ENCODE measurements at places on chromosomes 7 and 10.

DNA sequence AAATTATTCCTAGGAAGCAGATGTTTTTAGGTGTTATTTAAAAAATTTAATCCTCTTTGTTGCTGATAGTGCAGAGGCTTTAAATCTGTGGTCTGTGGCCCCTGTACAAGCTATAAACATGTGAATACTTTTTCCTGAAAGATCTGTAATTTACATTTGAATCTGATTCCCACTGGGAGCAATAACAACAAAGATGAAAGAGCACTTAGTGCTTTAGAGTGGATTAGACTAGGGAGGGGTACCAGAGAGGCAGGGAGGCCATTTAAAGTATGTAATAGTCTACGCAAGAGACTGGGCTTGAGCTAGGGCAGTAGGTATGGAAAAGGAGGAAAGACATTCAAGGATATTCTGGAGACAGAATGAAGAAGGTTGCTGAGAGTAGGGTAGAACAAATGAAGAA lies 19.1 kb downstream of the BTRC start:
- no peak for DNase-seq

DNA sequence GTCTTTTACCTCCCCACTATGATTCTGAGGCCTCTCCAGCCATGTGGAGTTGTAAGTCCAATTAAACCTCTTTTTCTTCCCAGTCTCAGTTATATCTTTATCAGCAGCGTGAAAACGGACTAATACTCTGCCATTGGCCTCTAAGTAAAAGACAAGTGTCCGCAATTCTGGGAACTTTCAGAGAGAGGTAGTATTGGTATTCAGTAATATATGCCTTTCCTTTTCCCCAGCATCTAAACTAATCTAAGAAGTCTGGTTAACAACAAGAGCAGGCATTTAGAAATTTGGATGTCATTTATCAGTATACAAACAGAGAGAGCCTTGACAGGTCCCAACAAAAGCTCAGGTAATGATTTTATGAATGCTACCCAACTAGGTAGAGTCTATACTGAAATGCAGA lies 95.2 kb downstream of the ATE1 start:
- no peak for DNase-seq

DNA sequence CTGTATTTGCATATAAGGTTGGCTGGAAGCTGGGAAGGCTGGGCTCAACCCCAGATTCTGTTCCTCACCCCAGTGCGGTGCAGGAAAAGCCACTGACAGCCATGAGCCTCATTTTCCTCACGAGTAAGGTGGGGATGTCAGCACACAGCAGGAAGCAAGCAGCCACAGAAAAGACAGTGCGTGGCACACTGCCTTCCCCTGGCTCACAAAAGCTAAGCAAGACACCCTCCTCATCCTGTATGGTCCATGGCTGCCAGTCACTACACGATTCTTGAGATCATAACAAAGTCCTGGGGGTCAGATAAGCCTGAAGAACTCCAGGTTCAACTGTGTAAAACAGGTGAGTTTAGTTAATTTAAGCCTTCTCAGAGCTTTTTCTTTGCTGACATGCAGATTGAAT lies 28.9 kb upstream of the DDC start:
- no peak for DNase-seq

GRCh38 chr10:113228530-113228929 lies 278.5 kb downstream of the TCF7L2 start:
- DNase-seq, result no peak

DNA sequence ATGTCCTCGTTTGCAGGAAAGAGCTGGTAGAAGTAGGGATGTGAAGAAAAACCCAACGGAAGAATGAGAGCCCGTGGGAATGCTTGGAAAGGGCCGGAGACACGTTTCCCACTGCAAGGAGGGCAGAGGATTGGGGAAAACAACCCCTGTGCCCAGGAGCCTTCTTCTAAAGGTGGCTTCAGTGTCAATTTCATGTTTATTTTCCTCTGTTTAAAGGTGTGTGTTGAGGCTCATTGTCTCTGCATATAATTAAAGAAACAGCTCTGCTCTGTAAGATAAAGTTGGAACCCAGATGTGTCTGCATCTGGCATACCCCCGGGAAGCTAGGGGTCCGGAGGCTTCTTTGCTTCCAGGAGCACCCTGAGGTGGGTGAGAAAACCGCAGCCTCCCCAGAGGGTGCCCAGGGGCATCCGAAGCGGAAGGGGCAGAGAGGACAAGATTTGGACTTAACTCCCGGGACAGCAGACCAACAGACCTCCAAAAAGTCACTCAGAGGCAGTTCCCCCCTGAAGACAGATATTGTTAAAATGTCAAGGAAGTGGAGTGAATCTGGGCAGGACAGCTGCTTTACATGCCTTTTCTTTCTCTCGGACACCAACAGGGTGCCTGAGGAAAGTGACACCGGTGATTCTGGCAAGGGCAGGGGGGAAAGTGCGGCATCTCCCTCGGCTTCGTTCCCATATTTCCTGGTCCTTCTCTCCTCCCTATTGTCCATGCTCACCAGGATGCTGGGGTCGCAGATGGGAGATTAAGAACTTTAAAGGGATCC lies 8.6 kb upstream of the GATA3 start:
- no peak for DNase-seq

DNA sequence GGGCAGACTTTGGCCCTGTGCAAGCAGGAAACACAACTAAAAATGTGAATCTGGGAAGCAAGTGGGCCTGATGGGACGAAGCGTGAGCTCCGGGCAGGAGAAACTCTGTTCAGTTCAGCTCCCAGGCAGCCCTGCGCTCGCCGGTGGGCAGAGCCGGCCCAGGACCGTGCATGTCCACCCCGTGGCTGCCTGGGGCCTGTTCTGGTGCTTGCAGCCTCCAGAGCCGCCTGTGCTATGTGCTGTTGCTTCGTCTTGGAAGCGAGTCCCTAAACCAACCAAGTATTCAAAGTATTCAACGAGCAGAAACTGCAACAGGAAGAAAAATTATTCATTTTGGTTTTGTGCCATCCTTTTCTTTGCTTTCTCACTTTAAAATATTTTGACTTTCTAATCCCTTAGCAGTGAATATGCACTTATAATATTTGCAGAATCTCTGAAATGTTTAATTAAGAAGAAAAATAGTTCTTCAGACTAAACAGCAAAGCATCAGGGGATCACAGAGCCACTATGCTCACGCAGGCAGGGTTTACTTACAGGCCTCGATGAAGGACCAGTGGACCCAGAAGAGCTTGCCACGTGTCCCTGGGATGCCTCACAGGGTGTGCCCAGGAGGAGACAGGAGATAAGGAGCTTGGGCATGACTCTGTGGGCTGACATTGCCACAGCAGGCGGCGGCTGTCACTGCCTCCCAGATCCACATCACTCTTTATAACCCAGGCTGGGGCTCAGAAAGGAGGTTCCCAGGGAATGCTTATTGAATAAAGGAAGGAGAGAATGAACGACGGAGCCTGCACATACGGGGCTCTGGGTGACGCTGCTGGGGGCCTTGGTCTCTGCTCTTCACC lies 45.6 kb downstream of the VIPR2 start:
- DNase-seq, result no peak

DNA sequence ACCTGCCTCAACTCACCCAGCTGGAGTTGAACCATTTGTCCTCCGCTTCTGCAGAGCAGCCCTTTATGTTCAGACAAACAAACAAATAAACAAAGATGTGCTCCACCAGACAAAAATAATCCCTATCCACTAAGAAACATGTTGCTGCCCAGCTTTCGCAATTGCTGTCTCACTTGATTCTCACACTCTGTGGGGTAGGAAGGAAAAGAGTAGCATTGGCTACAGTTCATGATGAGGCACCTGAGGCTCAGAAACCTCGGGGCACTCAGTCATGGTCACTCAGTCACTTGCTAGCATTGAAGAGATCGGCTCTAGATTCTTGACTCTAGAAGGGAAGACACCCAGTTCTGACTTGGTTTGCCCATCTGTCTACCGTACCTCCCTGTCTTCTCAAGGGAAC lies 88.0 kb upstream of the ZMIZ1 start:
- DNase-seq, result no peak

GRCh38 chr7:35771776-35772175 lies 29.1 kb upstream of the SEPTIN7 start:
- no peak for DNase-seq

GRCh38 chr7:113562801-113563200 lies 356.0 kb downstream of the PPP1R3A start:
- no peak for DNase-seq

GRCh38 chr7:51046482-51046881 lies 263.8 kb upstream of the GRB10 start:
- no peak for DNase-seq

DNA sequence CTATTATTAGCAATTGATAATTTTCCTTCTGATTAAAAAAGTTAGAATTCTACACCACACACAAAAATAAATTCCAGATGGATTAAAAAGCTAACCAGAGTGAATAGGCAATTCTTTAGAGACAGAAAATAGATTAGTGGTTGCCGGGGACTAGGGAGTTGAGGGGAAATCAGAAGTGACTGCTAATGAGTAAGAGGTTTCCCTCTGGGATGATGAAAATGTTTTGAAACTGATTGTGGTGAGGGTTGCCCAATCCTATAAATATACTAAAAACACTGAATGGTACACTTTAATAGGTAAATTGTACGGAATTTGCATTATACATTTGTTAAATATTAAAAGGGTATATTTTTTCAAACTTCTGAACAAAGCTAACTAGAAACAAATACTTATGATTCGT lies 214.9 kb downstream of the GPAM start:
- no peak for DNase-seq

DNA sequence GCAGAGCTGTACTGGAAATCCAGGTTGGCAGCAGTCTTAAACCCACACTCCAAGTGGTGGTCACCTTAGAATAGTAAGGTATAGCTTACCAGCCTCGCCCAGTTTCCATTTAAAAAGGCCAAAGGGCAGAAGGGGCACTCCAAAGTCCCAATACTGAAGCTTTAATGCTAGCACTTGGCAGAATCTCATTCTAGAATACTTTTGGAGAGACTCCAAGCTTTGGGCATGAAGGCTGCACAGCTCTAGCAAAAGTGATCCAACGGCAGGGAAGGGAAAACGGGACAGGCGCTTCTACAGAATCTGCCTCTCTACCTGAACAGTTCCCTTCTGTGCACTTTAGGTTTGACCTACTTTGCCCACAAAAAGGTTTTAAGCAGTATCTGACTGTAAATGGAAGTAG lies 19.7 kb downstream of the SMURF1 start:
- DNase-seq, result no peak

DNA sequence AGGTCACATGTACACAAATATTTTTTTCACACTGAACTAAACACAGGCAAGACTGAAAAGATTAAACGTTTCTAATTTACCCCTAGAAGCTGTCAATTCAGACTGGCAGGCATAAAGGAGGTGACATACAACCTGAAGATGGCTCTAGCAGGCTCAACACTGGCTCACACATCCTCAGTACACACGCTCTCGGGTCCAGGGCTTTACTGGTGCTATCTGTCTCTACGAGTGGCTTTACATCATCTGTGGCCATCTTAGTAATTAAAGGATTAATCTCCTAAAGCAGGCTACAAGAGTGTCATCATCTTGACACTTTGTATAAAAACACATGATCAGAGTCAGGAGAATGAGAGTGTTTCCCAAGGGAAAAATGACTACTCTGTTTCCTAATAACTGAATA lies 57.3 kb downstream of the COPG2 start:
- no peak for DNase-seq

- DNase-seq, result no peak
Measured at GRCh38 chr10:133045556-133046389, 42.0 kb upstream of the ADGRA1 start.

GRCh38 chr10:18195060-18195799 lies 55.0 kb downstream of the CACNB2 start:
- DNase-seq, result no peak

GRCh38 chr7:35025369-35025870 lies 11.9 kb downstream of the DPY19L1 start:
- no peak for DNase-seq

- DNase-seq, result no peak
Measured at GRCh38 chr7:25786936-25787335, 365.1 kb upstream of the NFE2L3 start.

DNA sequence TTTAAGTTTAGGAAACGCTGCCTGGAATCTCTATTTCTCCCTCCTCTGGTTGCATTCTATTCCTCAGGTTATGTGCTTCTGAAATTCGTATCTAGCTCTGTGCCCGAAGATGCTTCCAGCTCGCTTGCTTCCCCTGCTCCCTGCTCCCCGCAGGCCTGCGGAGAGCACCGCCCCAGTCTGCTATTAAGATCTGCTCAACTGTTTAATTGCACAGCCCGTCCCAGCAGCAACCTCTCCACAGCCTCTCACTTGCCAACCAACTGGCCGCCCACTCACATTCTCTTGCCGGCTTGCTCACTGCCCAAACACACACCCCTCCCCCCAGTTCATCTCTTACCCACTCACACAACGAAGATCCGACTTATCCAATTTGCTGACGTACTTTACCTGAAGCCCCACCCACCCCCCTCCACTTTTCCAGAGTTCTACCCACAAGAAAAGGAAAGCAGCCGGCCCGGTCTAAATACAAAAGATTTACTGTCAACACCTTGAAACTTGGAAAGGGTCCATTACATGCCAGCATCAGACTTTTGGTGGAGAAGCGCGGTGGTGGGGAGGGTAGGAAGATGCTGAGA lies 167.3 kb upstream of the KLF14 start:
- no peak for DNase-seq

DNA sequence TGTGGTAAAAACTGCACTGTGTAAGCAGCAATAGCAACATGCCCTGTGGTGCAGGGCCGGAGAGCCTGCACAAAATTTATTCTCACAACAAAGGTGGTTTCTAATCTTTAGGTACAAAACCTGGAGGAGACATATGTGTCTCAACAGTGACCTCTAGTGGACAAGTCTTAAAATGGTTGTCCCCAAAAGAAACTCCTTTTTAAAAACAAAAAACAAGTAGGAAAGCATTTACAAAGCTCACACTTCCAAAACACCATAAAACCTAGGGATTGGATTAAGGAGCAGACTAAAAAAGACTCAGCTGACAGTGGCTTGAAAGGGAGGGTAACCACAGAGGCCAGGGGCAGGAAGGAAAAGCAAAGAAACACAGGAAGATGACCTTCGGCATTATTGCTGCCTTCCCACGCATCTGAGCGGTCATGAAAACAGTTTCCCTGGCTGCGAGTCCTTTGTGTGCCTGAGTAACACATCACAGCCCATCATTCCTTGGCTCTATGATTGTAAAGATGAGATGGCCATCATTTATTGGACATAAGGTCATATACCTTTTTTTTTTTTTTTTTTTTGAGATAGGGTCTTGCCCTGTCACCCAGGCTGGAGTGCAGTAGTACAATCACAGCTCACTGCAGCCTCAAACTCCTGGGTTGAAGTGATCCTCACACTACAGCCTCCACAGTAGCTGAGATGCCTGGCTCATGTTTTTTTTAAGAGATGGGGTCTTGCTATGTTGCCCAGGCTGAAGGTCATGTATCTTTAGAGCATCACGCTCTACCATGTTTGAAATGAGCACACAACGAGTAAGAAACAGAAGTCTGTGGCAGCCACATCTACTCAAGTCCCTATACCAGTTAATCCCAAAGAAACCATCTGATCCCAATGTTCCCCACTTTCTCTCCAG lies 39.5 kb downstream of the RSU1 start:
- no peak for DNase-seq

Data from NCI-H1048 (cell line).